ENCODE measurements at places on chromosomes 1 and 21. TPM values are rescaled to one million over a fixed set of nuclear protein-coding genes. Genes with fewer than 3 reads are reported as not detected.

The AGT gene
- total RNA-seq: not detected

DNA sequence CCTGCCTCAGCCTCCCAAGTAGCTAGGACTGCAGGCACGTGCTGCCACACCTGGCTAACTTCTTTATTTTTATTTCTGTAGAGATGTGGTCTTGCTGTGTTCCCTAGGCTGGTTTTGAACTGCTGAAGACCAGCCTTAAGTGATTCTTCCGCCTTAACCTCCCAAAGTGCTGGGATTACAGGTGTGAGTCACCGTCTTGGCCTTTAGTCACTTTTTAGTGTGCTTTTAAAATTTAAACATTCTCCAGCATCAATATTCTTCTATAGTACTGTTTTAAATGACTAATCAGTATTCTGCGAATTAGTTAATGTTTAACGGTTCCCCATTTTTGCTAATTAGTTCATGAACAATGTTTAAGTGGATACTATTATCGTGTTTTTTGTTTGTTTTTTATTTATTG is 60.6 kb downstream of the DYRK1A start:
- no peak overlapping the region for H3K27ac ChIP-seq
- peaks cover 23% of the 10 kb centered on the region for H3K36me3 ChIP-seq
- H3K4me1 ChIP-seq: peaks cover 7% of the 10 kb centered on the region
- no peak for DNase-seq

DNA sequence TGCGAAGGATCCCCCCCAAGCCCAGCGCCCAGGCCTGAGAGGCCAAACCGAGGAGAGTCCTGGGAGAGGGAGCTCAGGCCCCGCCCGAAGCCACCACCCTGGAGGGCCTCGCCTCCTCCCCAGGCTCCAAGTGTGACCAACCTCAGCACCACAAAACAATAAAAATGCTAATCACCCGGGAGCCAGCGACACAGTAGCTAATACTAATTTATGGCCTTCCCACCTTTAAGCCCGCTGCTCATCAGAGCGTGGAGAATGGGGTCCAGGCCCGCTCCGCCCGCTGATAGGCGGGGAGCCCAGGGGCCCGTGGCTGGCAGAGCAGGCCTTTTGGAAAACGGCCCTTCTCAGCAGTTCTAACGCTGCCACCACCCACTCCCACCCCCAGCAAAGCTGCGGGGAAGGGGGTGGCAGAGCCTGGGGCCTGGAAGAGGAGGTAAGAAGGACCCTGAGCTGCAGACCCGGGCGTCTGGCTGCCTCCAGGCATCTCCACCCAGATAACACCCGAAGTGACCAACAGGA is 20.4 kb upstream of the TAS1R2 start:
- DNase-seq: no peak
- peaks cover 13% of the 10 kb centered on the region for H3K36me3 ChIP-seq
- H3K4me3 ChIP-seq: no peak overlapping the region
- no peak overlapping the region for H3K27ac ChIP-seq
- H3K27me3 ChIP-seq: no peaks in the 10 kb centered on the region
- H3K4me1 ChIP-seq: no peaks in the 10 kb centered on the region

The RNU1-1 gene
- total RNA-seq: 1,874 TPM

GRCh38 chr21:36828891-36829515 is 130.1 kb downstream of the SIM2 start:
- H3K27me3 ChIP-seq: no peaks in the 10 kb centered on the region
- no peak overlapping the region for H3K4me3 ChIP-seq
- DNase-seq: no peak

DNA sequence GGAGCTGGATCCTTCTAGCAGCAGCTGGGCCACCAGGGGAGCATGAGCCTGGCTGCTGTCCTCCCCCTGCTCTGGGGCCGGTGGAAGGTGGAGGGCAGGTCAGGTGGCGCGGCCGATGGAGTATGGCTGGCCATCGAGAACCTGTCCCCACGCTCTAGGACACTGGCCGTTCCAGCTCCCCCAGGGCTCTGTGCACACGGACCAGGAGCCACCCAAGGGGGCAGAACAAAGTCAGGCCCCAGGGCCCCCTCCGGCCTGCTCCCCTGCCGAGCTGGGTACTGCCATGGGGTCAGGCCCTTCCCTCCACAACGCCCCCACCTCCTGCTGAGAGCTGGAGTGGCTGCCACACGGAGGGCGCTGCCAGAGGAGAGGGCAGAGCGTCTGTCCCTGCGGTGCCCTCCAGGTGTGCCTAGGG is 4.5 kb upstream of the PLCH2 start:
- no peaks in the 10 kb centered on the region for H3K27me3 ChIP-seq
- H3K36me3 ChIP-seq: no peaks in the 10 kb centered on the region
- DNase-seq: no peak
- H3K27ac ChIP-seq: no peak overlapping the region
- no peaks in the 10 kb centered on the region for H3K4me1 ChIP-seq
- no peak overlapping the region for H3K4me3 ChIP-seq

DNA sequence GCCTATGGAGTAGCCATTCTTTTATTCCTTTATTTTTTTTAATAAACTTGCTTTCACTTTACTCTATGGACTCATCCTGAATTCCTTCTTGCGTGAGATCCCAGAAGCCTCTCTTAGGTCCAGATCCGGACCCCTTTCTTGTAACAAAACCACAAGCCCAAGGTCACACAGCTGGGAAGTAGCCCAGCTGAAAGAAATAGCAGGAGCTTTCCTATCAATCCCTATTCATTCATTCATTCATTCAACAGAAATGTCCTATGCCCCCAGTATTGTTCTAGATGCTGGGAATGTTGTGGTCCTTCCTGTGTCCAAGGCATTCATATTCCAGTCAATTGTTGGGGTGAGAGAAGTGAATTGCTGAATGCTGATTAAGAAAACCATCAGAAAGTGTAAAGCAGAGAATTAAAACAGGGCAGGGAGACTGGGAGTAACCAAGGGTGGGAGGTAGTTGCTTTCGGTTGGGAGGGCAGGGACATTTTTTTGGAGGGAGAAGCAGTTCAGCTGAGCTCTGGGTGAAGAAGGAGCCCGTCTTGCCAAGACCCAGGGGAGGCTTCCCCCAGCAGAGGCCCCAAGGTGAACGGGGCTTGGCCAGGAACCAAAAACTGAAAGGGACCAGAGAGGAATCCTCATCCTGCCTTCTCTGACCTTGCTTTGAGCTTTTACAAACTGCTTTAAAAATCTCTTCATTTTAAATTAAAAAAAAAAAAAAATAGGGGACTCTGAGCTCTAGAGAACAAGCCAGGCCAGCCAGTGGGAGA is 10.8 kb downstream of the PLA2G2D start:
- H3K27ac ChIP-seq: no peak overlapping the region
- peaks cover 2% of the 10 kb centered on the region for H3K4me1 ChIP-seq
- no peaks in the 10 kb centered on the region for H3K27me3 ChIP-seq
- H3K36me3 ChIP-seq: no peaks in the 10 kb centered on the region
- DNase-seq: no peak

Data from H9 (cell line).